Endodermal cell (in vitro differentiated cells): ENCODE measurements at places on chromosomes 5 and 9.

DNA sequence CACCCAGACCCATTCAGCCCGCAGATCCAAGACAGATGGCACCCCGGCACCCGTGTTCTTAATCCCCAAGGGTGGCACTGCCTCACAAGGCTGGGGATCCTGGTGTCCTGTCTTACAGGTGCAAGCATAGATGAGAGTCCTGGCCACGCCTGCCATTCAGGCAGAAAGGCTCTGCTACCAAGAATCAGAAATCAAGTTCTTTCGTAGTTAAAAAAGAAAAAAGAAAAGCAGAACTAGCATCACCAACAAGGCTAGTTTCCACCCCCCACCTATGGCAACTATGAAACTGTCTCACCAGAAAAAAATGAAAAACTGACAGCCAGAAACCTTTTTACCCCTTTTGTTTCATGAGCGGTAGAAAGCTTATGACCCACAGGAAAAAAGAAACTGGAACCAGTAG, 170.4 kb downstream of the SYK start:
- no peak for DNase-seq

- no peak for DNase-seq
These were observed 60.3 kb downstream of the S1PR3 start for GRCh38 chr9:89051421-89052025.

DNA sequence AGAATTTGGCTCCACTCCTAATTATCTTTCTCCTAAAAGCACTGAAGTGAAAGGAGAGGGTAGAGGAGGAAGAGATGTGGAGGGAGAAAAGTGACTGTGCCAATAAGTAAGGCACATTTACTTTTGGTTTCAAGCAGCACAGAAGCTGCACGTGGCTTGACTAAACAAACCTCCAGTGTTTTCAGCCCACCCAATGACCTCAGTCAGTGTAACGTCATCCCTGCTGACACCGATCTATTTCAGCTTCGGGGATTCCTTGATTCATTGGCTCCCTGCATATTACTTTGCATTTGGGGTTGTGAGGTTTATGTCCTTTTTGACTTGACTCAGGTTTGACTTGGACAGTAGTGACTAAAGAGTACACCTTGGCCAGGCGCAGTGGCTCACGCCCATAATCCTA, 35.6 kb upstream of the NIM1K start:
- DNase-seq: no peak

DNA sequence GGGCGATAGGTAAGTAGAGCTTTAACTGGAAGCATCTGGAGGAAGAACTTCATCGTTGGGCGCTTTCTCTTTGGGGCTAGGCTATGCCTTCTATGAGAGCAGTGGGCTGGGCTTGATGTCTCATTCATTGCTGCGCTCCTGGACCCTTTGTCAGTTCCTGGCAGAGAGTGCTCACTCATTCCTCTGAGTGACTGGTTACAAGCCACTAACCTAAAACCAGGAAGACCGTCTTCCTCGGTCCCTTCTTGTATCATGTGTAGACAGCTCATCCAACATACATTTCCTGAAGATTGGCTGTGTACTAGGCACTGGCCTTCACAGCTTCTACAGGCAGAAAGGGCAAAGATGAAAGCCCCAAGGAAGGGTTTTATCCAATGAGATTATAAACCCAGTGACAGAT, 6.4 kb downstream of the SWI5 start:
- no peak for DNase-seq

DNA sequence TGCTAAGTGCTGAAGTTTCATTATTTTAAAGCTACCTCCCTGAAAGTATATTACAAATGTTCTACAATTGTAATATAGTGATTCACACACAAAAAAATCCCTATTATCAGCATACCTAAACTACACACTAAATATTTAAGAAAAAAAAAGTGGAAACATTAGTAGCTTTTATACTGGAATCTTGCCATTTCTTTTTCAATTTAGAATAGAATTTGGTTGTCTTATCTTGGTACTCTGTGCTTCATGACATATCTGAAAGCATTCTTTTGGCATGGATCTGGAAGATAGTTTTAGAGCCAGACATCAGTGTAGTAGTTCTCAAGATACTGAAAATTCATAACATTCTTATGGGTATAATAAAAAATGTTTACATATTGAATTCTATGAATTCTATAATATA, 35.0 kb downstream of the SLC1A3 start:
- no peak for DNase-seq

- DNase-seq: no peak
These were observed 425.6 kb upstream of the MEF2C start for GRCh38 chr5:89308606-89309040.

DNA sequence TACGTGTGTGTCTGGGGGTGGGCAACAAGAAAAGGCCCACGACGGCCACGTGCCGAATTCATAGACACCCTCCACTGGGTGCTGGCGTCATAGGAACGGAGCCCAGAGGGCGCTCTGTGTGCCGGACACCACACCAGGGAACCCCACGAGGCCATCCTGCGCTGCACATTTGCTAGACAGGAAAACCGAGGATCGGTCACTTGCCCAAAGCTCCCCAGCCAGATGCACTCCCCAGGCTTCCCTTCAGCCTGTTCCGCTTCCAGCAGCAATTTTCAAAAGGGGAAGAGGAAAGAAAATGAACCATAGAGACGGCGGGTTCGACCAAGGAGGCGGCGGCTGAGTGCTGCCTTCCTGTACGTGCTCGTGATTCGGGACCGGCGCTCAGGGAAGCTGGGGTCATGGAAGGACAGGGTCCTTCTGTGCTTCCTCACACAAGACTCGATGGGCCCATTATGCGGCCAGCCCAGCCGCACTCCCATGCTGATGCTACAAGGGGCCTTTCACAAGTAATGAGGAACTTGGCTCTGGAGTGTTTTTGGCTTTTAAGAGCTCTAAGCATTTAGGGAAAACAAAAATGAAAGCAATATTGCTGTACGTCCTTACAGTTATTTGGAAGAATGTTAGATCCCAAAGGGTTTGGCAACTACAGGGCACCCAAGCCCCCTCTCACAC, 124.6 kb upstream of the SARDH start:
- DNase-seq: no peak

GRCh38 chr5:159819591-159820411, 96.5 kb upstream of the ADRA1B start:
- DNase-seq: no peak

DNA sequence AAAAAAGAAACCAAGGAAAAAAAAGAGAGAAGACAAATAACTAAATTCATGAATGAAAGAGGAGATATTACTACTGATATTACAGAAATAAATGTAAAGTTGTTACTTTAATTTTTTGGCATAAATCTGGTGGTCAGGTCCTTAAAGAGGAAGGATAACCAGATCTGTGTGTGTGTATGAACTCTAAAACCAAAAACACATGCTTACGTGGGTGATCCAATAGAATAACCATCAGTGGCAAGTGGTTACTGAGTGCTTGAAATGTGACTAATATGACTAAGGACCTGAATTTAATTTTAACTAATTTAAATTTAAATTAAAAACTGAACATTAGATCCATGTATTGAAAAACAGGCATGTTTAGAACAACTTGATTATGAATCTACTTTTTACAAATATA, 10.3 kb downstream of the SLC28A3 start:
- DNase-seq: no peak

DNA sequence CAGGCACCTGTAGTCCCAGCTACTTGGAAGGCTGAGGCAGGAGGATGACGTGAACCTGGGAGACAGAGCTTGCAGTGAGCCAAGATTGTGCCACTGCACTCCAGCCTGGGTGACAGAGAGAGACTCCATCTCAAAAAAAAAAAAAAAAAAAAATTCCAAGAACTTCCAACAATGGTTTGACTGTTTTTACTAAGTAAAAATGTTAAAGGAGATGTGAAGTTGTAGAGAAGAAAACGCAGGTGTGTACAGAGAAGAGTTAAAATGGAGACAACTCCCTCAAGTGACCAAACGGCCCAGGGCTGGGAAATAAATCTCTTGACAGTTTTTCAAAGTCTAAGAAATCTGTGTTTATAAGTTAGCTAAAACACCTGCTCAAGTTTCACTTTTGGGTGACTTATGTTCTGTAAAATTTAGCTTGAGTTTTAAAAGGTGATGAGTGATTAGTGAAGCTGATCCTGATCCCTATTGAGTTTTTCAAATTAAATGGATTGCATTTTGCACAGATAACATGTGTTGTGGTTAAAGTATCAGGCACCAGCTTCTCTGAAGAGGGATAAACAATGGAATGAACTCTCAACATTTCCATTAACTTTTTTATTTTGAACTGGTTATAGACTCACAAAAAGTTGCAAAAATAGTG, 255.2 kb upstream of the CD180 start:
- DNase-seq: no peak

- no peak for DNase-seq
These were observed 52.0 kb downstream of the AK8 start for GRCh38 chr9:132826131-132826530.

GRCh38 chr5:141623186-141623585, 4.4 kb upstream of the DIAPH1 start:
- DNase-seq: no peak

GRCh38 chr5:80231243-80231642, 24.6 kb downstream of the SERINC5 start:
- DNase-seq: no peak

DNA sequence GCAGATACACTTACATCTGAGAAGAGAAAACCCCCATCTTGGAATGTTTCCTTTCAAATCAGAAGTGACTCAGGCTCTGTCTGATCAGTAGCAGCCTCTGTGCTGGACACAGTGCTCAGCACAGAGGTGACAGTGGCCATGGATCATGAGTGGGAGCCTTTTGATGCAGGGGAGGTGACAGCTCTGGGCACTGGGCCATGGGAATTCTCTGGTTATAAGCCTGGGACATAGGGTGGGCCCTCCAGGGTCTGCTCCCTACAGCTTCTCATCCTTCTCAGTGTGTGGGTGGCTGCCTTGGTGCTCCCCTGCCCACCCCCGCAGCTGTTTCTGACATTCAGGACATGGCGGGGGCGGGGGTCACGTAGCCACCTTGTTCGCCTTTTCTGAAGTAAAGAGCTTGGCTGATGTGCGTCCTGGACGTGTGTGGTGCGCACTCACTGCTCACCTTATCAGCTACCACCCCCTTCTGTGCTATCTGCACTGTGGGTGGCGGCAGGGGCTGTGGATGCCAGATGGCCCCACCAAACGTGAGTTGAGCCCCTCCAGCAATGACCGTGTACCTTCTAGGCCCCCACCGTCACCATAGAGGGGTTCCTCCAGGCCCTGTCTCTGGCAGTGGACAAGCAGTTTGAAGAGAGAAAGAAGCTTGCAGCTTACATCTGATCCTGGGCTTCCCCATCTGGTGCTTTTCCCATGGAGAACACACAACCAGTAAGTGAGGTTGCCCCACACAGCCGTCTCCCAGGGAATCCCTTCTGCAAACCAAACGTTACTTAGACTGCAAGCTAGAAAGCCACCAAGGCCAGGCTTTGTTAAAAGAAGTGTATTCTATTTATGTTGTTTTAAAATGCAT, 24.0 kb downstream of the TRIP13 start:
- no peak for DNase-seq

DNA sequence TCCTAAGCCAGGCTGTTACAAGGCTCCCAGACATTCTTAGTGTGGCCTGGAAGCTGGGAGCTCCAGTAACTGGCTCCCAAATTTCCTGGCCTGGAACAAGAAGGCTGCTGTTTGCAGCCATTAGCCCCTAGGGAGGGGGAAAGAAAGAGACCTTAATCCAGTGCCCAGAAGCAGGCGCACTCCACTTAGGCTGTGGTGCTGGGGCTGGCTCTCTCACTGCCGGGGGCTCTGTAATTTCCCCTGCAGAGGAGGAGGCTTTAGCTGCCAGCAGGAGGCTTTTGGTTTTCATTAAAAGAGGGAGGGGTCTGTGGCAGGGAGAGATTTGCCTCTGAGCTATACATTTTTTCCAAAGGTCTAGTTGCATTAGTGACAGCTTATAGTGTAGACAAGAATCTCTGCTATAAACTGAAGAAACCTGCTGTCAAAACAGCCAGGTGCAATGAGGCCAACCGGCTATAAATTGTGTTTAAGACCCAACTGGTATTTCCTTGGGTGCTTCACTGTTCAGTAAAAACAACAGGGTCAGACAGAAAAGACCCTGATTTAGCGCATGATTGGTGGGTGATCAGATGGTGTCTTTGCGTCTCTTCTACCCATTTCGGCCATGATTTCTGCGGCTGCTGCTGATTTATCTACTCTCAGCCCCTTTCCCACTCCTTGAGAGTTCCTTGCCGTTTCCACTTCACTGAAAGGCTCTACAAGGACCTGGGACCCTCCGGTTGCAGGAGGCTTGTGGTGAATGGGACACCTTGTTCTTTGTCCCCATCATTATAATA, 254.6 kb downstream of the AOPEP start:
- DNase-seq: peak; percentile 73

- DNase-seq: peak; percentile 78
These were observed 99.2 kb upstream of the IQGAP2 start for GRCh38 chr5:76303921-76304320.

DNA sequence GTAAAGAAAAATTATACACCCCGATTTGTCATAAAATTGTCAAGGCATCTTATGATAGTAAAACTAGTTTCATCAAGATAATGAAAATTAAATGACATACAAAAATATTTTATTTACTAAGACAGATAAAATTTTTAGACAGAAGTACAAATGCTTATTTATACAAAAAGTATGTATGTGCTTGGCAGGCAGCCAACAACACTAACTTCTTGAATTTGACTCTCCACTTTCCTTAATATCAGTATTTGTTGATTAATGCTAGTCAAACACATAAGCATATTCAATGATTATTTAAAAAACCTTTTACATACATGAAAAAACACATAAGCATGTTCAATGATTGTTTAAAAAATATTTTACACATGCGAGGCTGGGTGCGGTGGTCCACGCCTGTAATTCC, 1079.9 kb upstream of the CDH6 start:
- DNase-seq: no peak

GRCh38 chr9:129284607-129285291, 106.7 kb upstream of the IER5L start:
- peak; percentile 38 for DNase-seq

- DNase-seq: no peak
These were observed 26.6 kb downstream of the GADD45G start for GRCh38 chr9:89631384-89631783.

GRCh38 chr5:73352649-73353230, 95.8 kb downstream of the FOXD1 start:
- DNase-seq: no peak

DNA sequence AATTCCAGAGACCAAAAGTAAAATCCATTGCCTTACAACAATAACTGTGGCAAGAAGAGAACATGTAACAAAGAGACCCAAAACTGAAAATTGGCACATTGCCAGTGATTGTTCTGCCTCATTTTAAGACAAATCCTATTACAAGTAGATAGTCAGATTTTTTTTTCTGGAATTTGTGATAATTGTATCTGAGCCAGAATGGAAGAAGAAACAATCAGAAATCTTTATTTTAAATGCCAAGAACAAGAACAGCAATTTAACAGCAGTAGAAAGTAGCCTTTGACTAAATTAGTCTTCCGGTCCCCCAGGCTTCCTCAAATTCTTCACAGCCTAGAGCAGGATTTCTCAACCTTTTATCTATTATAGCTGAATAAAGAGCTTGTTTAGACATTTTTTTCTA, 106.7 kb upstream of the PTPN3 start:
- no peak for DNase-seq

GRCh38 chr5:685262-686171, 7.6 kb downstream of the TPPP start:
- peak; percentile 24 for DNase-seq
